MCF 10A (cell line): ENCODE measurements at places on chromosomes 4 and X.

GRCh38 chr4:4394644-4395043 is 7.7 kb downstream of the NSG1 start:
- DNase-seq, result peak; percentile 76

GRCh38 chr4:101065935-101066485 is 281.3 kb downstream of the PPP3CA start:
- no peak for DNase-seq

- peak; percentile 76 for DNase-seq
Observed at GRCh38 chr4:89134775-89135319, 23.5 kb downstream of the TIGD2 start.

- no peak for DNase-seq
Observed at GRCh38 chr4:142312391-142312790, 533.7 kb downstream of the INPP4B start.

- no peak for DNase-seq
Observed at GRCh38 chrX:100870527-100870926, 3.6 kb downstream of the NOX1 start.

- DNase-seq, result no peak
Observed at GRCh38 chr4:88054229-88054628, 46.8 kb downstream of the PKD2 start.

DNA sequence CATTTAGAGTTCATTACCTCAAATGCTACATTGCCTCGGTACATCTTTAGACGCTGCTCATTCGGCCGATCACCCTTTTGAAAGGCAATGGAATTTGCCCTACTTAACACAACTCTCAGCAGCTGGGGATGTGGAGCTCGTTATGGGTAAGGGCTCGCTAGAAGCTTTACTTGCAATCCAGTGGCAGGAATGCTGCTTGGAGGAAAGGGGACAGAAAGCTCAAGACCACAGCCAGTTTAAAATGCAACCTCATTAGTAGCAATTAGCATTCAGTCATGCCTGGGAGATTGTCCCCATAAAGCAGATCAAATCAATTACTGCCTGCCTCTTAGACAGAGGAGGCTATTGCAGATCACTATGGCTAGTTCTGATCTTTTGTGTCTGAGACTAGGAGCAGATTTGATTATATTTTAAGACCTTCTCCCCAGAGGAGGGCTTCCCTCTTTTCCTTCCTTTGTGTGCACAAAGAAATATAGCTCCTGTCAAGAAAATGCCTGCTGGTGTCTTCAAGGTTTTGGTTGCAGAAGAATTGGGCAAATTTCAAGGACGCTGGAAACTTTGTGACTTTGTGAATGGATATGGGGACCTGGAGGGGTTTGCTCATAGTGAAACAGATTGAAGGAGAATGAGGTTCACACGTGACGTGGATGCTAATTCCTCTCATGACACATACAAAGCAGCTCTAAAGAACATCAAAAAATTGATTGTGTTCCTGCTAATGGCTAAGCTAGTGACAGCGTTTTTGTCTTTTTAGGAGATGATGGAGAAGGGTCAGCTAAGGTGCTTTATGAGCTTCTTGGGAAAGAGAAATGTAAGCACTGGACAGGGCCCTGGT is 237.5 kb upstream of the GLRA2 start:
- no peak for DNase-seq

DNA sequence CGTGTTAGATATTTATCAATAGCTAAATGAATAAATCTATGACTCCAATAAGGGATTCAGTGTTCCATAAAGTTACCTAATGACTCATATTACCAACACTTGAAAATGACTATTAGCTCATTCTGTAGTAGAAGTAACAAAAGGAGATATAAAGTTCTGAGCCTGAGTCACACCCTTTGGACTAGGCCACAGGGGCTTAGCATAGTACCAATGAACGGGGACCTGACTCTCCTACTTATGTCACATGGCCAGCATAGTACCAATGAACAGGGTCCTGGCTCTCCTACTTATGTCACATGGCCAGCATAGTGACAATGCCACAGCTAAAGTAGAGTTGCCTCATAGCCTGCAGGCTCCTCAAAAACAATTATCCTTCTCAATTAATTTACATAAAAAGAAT is 43.7 kb downstream of the MAGEB16 start:
- peak; percentile 3 for DNase-seq

GRCh38 chr4:38621831-38622230 is 42.2 kb upstream of the KLF3 start:
- DNase-seq, result no peak

DNA sequence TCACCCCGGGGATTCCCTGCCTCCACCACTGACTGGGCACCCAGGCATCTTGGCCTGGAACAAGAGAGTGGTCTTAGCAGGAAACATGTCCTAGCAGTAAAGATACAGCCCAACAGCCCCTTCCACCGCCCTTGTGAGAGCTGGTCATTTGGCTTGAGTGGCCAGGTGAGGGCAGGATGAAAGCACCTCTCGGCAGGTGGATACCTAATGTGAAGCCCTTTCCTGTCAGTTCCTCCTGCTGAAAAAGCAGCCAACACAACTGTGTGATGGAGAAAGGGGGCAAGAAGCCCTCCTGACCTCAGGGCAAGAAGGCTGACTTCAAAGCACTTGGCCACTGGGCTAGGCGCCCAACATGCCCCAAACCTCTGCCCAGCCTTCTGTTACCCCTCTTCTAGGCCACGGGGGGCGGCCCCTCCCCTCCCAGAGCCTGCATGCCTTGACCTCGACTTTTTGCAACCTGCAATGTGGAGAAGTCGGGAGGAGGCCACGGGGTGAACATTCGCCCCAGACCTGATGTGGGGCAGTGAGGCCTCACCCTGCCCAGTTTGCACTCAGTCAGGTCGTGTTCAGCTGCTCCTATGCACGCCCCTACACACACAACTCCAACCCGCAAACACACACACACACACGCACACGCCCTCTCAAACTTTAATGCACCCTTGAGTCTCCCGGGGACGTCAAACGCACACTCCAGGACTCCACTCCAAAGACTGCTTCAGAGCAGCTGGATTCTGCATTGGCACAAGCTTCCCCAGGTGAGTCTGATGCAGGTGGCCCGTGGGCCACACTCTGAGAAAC is 1.1 kb downstream of the LGI2 start:
- no peak for DNase-seq

DNA sequence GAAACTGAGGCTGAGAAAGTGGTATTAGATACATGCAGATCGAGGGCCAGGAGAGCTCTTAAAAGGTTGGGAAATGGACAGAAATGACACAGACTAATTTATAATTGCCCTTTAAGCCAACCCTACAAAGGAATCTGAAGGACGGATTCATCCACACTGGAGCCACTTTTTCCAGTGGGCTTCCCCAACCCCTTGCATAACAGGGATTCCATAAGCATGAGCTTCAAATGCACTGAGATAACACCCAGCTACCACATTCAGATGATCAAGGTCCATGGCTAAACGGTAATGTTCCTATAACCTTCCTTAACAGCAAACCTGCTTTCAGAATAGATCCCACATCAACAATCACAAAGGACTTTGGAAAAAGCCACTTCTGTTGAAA is 34.2 kb downstream of the PLAC1 start:
- DNase-seq, result no peak

DNA sequence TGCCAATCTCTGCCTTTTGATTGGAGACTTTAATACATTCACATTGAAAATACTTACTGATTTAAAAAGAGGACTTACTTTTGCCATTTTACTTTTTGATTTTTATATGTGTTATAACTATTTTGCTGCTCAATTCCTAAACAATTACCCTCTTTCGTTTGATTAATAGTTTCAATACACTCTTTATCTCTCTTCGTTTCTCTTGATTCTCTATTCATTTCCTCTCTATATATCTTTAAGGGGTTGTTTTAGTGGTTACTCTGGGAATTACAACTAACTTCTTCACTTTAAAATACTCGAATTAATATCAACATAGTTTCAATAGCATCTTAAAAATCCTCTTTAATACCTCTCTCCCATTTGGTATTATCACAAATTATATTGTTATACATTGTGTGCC is 116.6 kb downstream of the PTCHD1 start:
- no peak for DNase-seq

GRCh38 chr4:123922847-123923246 is 526.3 kb downstream of the SPRY1 start:
- no peak for DNase-seq

DNA sequence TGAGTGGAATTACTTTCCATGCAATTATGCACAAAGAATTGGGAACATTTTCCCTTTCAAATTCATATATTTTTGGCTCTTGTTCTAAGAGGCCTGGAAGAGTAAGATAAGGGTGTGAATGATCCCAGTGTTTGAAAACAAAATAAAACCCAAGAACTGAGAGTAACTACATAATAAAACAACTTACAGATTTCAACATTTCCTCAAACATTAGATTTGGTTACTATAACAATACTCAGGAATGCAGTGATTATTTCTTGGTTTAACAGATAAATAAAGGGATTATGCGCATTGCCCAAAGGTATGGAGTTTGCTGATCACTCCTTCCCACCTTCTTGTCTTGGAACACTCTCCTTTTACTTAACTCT is 292.5 kb downstream of the CAMK2D start:
- no peak for DNase-seq

DNA sequence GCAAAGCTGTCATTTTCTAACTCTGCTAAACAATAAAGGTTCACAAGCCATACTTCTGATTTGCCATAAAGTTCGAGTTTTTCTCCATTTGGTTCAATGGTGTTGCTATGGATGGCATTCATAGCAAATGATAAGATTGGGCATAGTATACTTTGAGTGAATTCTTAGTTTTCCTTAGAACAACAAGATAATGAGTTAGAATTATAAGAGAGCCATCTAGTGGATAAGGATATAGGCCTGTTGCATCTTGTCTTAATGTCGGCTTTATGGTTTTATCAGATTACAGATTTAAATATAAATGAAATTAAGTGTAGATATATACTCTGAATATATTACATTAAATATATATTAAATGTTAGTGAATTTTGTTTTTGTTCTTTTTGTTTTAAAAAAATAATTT is 644.6 kb downstream of the IL1RAPL1 start:
- peak; percentile 4 for DNase-seq

DNA sequence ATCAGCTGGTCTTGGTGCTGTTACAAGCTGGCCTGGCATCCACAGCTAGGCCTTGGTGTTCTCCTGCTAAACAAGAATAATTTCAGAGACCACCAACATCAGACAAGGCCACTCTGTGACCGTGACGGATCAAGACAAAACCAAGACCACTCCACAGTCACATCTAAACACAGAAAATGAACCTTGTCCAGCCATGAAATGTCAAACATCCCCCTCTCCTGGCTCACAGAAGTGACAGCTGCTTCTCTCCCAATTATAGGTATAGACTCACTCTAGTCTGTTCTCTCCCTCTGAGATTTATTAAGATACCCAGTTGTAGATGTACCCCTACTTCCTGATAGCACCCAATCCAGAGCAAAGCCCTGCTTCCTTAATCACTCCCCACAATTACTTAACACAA is 40.4 kb downstream of the EFHC2 start:
- DNase-seq, result no peak

- no peak for DNase-seq
Observed at GRCh38 chr4:82620126-82620735, 58.4 kb upstream of the TMEM150C start.

DNA sequence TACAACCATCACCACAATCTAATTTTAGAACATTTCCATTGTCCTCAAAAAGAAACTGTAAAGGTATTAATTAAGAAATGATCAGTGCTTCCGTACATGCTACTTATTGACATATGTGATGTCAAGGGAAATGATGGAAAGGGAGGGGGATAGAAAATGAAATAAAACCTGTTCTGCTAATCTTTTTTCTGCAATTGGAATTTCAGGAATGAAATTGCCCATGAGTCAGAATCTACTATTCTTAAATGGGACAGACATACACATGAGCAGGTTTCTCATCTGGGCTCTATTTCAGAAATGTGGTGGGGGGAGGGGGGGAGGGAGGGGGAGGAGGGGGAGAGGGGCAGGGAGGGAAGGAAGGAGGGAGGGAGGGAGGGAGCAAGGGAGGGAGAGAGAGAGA is 91.0 kb downstream of the SHROOM4 start:
- DNase-seq, result no peak

GRCh38 chrX:25277574-25277973 is 261.8 kb upstream of the ARX start:
- DNase-seq, result no peak

DNA sequence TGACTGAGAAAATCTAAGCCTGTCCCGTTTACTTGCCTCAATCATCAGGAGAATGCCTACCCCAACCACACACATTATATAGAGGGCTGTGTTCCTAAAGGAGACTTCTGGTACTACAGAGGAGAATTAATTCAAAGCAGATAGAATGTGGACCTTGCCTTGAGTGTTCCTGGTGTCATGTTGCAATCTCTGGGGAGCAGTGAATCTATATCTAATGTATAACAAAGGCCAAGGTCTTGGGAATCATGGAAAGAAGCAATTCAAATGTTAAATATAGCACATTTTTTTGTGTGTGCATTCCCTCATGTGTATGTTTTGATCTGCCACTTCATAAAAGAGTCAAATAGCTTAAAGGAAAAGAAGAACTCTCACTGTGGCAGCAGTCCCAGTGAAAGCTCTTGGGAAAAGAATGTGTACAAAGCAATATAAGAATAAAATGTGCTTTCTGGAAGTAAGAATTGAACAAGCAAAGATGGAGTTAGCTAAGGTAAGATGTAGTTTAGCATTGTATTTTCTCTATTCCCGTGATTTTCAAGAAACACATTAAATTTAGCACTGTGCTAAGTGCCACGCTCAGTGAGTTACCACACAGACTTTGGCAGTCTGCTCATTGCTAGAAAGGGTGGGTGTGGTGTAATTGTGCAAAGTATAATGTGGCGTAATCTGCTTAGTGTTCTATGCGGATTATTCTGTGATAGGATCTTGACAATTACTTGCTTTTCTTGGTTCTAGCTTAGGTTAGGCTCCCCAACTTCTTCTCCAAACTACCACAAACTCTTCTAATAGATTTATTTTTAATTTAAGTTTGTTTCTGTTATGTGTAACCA is 13.7 kb downstream of the ADH6 start:
- DNase-seq, result peak; percentile 83

DNA sequence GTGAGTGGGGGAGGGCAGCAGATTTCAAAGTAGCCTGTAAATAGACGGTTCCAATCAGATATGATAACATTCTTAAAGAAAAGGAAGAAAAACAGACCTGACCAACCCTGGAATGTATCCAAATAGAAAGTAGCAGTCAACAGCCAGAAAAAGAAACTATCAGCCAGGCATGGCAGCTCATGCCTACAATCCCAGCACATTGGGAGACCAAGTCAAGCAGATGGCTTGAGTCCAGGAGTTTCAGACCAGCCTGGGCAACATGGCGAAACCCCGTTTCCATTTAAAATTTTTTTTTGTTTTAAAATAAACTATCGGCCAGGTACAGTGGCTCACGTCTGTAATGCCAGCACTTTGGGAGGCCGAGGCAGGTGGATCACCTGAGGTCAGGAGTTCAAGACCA is 125.0 kb downstream of the THOC2 start:
- DNase-seq, result no peak
